SJCRH30 (cell line): ENCODE measurements at places on chromosomes 6 and 20. TPM values are rescaled to one million over a fixed set of nuclear protein-coding genes. Genes with fewer than 3 reads are reported as not detected.

C20orf141 gene
- not detected in 2 replicates for total RNA-seq

GRCh38 chr6:16158943-16159557, 30.2 kb downstream of the MYLIP start:
- no peaks in the 10 kb centered on the region for H3K4me1 ChIP-seq
- H3K4me3 ChIP-seq = no peak overlapping the region
- DNase-seq = no peak
- no peaks in the 10 kb centered on the region for H3K36me3 ChIP-seq
- no peaks in the 10 kb centered on the region for H3K27me3 ChIP-seq

GRCh38 chr20:58693226-58694006, 816 bp downstream of the NPEPL1 start:
- no peaks in the 10 kb centered on the region for H3K27me3 ChIP-seq
- peaks cover 2% of the 10 kb centered on the region; the same call in 1 of the 2 replicates for H3K36me3 ChIP-seq
- H3K27ac ChIP-seq = no peak overlapping the region

DNA sequence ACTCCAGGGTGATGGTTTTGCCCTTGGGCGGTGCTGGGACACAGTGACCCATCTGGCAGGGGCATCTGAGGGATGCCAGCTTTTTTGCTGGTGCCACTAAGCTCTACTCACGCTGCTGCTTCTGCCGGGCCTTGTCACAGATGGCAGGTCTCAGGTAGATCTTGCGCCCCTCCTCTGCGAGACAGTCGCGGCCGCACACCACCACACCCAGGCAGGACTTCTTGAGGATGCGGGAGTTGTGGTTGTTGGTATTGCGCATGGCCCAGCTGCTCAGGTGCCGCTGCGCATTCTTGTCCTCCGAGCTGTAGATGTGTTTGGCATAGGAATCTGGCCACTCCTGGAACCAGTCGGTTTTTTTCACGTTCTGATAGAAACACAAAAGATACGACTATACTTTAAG, 14.7 kb downstream of the GCM1 start:
- H3K4me1 ChIP-seq = no peaks in the 10 kb centered on the region
- no peak overlapping the region for H3K4me3 ChIP-seq
- H3K27ac ChIP-seq = no peak overlapping the region
- no peaks in the 10 kb centered on the region for H3K36me3 ChIP-seq
- H3K27me3 ChIP-seq = no peaks in the 10 kb centered on the region
